NCI-H774 (cell line): ENCODE measurements at places on chromosomes 3 and 15.

DNA sequence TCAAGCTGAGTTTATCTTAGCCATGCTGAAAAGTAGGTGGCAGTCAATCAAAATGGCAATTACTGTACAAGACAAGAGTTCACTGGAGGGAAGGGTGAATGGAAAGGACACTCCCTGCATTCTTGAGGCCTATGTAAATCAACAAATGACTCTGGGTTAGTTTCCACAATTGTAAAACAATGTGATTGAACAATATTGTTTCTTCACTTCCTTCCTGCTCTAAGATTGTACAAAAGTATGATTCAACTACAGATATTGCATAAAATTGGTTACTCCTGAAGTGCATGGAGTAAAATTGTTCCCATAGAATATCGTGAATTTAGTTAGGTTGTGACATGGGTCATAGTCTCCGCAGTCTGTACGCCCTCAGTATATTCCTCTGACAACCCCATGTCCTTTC is 277.6 kb downstream of the LPP start:
- DNase-seq: no peak

DNA sequence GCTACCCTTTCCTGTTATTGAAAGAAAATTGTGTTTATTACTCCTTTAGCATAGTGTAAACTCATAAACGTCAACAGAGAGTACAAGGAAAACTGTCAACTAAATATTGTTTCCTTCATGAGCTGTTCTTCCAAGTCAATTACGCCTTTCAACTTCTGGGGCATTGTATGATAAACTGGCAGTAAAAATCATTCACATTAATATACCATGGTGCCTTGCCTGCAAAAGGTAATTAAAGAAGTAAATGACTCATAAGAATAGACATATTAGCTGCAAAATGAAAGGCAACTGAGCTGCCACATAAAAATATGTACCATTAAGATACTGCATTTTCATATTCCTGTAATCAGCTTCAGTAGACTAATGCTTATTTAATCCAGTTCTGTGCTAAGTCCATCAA is 447.3 kb downstream of the FOXP1 start:
- DNase-seq: no peak

- DNase-seq: no peak
Observed at GRCh38 chr3:15367059-15367458, 34.7 kb upstream of the SH3BP5 start.

DNA sequence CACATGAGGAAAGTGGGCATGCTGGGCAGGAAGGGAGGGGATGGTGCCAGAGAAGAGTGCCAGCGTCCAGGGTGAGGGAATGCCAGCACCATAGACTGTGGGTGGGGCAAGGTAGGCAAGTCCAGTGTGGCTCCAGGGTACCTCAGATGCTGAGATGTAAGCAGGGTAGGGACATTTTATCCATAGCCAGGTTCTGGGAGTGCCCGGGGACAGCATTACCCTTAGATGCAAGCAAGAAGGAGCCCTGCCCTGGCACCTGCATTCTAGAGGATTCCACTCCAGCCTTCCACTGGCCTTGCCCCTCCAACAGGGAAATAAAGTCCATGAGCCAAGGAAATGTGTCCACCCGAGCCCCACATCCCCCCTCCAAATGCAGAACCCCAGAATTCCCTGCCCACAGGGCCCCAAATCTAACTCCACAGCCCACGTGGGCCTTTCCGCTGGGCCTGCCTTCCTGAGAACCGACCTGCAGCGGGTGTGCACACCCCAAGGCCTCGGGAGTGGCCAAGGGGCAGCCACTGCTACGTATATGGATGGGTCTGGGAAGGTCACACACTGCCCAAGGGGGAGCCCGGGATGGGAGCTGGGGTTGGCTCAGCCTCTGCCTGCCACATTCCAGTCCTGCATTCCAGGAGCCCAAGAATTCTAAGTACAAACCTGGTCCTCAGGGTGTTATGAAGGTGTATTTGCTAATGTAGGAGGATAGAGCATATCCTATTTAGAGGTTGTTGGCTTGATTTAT is 20.3 kb upstream of the CYP11A1 start:
- no peak for DNase-seq

GRCh38 chr3:100521439-100521845 is 29.0 kb downstream of the TMEM45A start:
- DNase-seq: no peak

DNA sequence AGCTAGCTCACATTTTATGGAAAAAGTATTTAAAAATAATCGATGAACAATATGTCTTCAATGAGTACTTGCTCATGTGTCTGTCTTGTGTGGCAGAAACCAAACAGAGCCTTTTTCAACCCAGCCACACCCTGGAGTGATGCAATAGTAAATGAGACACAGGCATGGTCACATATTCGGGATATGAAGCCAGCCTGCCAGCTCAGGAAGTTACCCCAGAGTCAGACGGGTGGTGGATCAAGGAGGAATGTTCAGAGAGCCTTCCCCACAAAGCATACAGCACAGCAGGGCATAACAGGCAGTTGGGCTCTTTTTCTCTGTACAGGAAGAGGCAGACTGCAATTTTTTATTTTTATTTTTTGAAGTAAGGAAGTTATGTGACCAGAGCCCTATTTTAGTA is 27.3 kb downstream of the LARP6 start:
- no peak for DNase-seq

DNA sequence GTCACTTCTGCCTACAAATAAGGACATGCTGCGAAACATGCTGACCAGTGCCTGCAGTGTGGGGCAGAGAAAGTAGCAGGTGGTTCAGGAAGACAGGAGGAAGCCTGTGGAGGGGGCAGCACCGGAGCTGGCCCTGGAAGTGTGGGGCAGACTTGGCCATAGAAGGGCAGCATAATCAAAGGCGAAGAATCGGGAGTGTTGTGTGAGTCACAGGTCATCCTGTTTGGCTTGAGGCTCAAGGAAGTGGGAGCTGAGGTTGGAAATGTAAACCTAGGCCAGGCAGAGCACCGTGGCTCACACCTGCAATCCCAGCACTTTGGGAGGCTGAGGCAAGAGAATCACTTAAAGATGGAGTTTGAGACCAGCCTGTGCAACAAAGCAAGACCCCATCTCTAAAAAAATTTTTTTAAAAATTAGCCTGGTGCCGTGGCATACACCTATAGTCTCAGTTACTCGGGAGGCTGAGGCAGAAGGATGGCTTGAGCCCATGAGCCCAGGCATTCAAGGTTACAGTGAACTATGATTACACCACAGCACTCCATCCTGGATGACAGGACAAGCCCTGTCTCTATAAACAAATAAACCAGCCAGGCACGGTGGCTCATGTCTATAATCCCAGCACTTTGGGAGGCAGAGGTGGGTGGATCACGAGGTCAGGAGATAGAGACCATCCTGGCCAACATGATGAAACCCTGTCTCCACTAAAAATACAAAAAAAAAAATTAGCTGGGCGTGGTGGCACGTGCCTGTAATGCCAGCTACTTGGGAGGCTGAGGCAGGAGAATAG is 54.0 kb downstream of the FAM43A start:
- no peak for DNase-seq

- no peak for DNase-seq
Observed at GRCh38 chr3:186220365-186220764, 111.5 kb upstream of the ETV5 start.

- DNase-seq: no peak
Observed at GRCh38 chr3:178203650-178204049, 332.6 kb upstream of the KCNMB2 start.

- DNase-seq: peak; percentile 69
Observed at GRCh38 chr3:183108001-183108449, 8.7 kb upstream of the MCCC1 start.

DNA sequence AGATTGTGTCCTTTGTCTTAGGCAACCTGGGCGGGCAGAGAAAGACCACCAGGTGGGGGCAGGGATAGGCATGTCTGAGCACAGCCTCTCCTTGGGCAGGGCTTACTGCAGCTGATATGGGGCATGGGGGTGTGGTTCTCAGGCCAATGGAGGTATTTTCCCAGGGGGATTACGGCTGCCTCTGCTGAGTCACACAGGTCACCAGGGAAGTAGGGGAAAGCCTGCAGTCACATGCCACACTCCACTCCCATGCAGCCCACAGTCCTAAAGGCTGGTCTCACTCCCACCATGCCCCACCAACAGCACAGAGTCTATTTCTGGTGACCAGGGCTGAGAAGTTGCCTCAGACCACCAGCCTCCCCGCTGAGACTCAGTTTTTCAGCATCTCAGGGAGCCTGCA is 466.4 kb downstream of the DIPK2A start:
- no peak for DNase-seq

- DNase-seq: no peak
Observed at GRCh38 chr15:58224068-58224467, 85.9 kb downstream of the AQP9 start.

DNA sequence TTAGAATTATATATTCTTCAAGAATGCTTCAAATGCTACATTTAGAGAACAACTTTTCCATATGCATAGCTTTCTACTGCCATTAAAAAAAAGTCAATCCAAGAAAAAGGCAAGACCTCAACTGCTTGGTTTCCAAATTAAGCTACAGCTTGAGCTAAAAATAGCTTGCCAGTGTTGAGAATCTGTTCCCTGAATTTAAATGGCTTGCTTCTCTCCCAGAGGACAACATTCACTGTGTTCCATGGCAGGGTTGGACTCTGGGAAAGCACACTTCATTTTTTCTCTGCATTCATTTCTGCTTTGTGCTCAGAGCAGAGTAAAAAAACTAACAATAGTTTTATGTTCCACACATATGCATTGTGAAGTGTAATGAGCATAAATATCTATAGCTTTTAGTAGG is 50.3 kb upstream of the ACTL6A start:
- DNase-seq: no peak

DNA sequence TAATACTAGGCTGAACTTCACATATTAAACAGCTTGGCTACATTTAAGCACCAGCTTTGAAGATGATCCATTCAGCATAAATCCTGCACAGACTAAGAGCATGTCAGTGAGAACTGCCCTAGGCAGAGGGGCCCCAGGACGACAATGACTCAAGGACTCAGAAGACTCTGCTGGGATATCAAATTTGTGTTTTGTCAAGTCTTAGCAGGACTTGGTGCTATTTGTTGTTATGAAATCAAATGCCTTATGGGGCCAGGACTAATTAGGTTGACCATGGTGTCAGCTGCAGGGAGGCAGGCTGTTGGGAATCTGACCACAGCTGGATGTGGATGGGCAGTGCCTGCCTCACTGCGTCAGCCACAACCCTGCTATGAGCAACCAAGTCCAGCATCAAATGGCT is 91.8 kb downstream of the RYR3 start:
- no peak for DNase-seq

GRCh38 chr3:88312256-88312655 is 162.5 kb downstream of the C3orf38 start:
- DNase-seq: no peak

GRCh38 chr3:86708893-86709292 is 282.1 kb downstream of the VGLL3 start:
- DNase-seq: no peak

- peak; percentile 6 for DNase-seq
Observed at GRCh38 chr15:43775411-43775965, 1.3 kb downstream of the ELL3 start.
